ENCODE measurements at places on chromosomes 16 and 17.

- peak; percentile 30 for DNase-seq
Measured at GRCh38 chr17:56592487-56593085, 913 bp upstream of the NOG start.

DNA sequence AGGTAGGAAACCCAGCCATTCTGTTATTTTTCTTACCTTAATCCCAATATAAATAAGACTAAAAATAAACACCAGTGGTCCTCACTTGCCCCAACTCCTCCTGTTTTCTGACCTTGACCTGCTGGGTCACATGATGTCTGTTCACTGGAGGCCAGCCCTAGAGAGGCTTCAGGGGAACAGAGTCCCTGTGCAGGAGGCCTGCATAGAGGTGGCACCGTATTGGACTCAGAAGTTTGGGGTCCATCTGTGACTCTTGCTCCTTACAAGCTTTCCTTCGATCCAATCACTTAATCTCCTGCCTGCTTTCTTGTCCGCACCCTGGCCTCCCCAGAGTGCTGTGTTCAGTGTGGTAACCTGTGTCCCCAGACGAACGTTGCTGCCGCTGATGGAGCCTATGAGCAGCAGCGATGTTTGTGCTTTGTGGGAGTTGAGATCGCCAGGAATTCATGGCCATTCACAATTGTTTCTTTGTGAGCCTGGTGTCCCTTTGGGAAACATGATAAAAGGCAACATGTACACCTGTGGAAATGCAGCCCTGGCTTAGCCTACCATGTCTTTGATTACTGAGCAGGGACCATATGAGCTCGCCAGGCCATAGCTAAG is 4.7 kb downstream of the IGSF6 start:
- no peak for DNase-seq

DNA sequence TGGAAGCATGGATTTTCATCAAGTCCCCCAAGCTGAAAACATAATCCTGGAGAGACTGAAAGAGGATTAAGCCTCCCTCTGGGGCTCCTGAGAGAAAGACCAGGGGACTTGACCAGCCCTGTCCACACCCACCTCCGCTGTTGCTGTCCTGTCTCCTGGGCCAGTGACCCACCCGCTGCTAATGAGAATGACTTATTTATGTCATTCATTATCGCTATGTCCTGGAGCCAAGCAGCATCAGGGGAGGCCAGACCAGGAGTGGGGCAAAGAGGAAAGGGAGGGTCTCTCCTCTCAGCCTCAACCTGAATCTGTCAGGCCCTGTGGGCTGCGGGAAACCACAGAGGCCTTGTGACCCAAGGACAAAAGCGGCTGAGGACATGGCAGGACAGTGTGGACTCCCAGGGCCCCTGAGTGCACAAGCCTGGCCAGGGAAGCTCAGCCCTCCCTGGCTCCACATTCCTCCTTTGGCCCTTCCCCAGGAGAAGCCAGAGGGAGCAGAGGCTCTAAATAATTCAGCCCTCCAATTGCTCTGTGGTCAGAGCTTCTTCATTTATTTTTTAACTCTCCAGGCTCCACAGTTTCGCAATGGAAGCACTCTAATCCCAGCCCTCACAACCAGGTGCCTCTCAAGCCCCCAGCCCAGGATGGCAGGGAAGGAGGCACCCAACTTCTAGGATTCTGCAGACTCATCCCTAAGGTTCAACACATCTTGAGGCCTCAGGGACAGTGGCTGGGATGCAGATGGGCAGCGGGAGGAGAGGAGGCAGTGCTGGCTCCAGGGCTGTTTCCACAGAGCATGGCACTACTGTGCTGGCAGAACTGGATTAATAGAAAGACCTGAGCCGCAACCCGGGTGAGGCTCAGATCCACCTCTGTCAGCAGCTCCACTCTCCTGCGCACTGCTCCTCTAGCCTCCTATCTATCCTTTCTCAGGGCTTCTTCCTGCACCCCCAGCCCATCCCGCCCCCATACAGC is 19.1 kb downstream of the CUEDC1 start:
- DNase-seq = peak; percentile 78

DNA sequence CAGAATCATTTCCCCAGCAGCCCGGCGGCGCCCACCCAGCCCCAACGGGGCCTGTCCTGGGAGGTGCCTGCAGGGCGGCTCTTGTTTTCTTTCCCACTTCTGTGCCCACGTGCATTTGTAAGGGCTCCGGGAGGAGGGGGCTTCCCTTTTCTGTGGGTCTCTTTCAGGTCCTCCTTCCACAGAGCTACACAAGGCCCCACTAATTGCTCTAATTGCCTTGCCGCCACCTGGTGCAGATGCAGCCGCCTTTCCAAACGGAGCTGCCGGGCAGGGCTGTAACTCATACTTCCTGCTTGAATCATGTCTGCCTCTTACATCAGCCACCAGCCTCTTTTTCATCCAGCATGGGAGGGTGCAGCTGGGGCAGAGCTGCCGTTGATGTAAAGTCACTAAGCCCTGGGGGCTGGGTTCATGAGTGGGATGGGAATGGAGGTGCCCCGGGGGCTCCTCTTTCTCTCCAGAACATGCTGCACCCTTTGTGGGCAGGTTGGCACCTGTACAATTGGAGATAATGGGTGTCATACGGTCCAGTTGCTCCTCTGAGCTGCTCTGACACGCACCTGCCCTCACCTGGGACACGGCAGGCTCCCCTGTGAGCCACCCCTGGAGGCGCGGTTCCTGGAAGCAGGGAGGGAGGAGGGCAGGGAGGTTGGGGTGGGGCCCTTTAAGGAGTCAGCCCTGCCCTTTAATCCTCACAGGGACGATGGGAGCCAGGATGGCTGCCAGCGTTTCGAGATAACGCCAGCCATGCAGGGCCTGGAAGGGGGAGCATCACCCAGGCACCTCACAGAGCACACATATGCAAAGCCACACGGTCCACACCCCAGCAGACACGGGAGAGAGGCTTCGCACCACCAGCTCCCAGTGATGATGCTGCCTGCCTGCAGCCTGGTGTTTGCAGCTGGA is 41.1 kb upstream of the KLHDC4 start:
- DNase-seq = peak; percentile 92

DNA sequence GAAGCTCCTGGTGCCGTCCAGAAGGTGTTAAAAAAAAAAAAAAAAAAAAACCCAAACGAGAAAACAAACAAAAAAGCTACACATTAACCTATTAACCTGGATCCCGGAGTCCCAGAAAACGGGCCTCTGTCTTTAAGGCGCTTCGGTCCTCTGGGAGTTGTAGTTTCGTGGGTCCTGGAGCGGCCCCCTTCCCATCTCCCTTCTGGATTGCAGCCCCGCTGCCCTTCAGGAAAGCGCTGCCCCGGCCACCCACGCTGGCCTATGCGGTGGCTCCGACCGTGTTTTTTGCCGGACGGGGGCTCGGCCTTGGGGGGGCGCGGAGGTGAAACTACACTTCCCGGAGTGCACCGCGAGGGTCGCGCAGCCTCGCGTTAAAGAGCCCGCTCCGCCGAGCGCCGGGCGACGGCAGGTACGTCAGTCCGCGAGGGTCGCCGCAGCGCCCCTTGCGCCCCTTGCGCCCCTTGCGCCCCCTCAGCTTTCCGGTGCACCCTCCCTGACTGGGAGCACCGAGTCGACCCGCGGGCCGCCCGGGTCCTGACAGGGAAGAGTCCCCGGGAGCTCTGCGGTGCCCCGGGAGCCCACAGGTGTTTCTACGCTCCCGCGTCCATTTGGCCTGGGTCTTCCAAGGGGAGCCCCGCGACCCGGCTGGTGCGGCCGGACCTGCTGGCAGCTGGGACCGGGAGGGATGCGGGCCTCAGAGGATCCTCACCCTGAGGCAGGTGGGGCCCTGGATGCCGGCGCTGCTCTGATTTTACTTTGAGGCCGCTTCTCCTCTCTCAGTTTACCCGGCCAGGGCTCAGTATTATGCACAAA is at the start of gene FCSK:
FCSK (plus strand) TSS at position 374 of the 813 bp plus-strand sequence. CDS start 8,596 bp downstream, outside the sequence.
- peak; percentile 76 for DNase-seq

DNA sequence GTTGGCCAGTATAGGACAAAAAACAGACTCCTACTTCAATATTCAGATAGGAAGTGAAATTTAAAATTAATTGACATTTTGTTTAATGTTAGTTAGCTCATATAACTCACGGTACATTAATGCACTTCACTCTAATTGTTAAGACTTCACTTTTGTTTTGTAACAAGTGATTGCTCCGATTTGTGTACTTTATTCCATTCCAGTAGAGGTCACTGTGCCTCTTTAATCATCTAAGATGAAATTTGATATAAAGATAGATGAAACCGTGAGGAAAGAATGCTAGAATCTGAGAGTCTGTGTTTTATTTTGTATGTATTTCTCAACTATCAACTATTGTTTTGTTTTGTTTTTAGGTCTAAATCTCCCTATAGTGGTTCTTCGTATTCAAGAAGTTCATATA is 29.0 kb downstream of the RBBP6 start:
- peak; percentile 42 for DNase-seq

DNA sequence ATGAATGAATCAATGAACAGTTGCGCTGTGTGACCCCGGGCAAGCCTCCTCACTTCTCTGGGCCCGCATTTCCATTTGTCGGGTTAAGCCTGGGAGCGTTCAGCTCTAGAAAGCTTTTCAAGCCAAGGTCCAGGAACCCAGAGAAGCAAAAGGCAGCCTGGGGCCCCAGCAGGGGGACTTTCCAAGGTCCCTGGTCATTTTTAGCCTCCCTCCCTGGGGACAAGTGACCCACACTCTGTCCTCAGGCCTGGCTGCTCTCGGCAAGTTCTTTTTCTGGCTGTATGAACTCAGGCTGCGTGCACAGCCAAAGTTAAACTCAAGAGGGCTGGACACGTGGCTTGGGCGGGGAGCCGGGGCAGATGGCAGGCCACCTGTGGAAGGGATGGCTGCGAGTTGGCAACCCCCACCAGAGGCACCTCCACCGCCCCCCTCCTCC is 41.4 kb upstream of the CIBAR2 start:
- no peak for DNase-seq

GRCh38 chr17:13871261-13871660 is 198.0 kb upstream of the COX10 start:
- DNase-seq = no peak

- DNase-seq = no peak
Measured at GRCh38 chr17:66763056-66763455, 71.9 kb upstream of the CACNG5 start.

- DNase-seq = peak; percentile 92
Measured at GRCh38 chr17:17839791-17840707, 3.3 kb upstream of the SREBF1 start.

DNA sequence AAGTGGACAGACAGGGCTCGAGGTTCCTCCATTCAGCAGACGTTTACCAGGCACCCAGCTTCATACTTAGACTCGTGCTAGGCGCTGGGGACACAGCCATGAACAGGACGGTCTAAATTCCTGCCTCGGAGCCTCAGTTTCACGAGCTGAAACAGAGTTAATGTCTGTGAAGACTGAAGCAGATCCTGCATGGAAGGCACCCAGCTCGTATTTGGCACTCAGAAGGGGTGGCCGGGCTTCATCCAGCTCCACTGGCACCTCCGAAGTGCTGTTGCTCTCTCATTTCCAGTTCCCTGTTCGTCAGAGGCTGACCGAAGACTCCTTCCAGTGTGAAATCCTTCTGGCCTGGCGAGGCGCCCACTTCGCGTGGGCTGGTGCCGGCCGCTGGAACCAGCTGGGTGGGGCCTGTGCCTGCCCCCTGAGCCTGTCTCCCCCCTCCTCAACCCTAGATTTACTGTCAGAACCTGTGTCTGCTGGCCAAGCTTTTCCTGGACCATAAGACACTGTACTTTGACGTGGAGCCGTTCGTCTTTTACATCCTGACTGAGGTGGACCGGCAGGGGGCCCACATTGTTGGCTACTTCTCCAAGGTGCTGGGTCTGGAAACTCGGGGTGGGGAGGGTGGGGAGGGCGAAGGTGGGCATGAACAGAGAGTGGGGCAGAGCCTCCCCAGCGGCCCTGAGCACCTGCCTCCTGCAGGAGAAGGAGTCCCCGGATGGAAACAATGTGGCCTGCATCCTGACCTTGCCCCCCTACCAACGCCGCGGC is 5.8 kb downstream of the PRSS8 start:
- no peak for DNase-seq

GRCh38 chr17:1473170-1473569 is 17.1 kb upstream of the CRK start:
- no peak for DNase-seq

DNA sequence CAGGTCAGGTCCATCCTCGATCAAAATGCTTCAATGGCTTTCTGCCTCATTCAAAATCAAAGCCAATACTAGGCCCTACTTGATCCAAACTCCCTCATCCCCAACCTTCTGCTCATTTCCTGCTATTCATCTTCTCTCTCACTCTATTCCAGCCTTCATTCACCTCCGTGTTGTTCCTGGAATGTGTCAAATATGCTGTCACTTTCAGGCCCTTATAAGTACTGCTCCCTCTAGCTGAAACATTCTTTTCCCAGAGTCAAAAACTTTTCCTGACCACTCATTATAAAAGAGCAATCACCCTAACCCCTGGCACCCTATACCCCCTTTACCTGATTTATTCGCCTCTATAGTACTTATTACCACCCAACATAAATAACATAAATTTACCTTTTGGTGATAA is 303.7 kb upstream of the PMFBP1 start:
- DNase-seq = no peak

- DNase-seq = peak; percentile 19
Measured at GRCh38 chr16:85574672-85575475, 38.2 kb upstream of the GSE1 start.

GRCh38 chr17:77042476-77043231 is 98.1 kb upstream of the SEC14L1 start:
- DNase-seq = no peak

- no peak for DNase-seq
Measured at GRCh38 chr16:55329791-55330428, 5.9 kb downstream of the IRX6 start.

GRCh38 chr17:37737081-37737480 is 7.8 kb downstream of the HNF1B start:
- DNase-seq = no peak

DNA sequence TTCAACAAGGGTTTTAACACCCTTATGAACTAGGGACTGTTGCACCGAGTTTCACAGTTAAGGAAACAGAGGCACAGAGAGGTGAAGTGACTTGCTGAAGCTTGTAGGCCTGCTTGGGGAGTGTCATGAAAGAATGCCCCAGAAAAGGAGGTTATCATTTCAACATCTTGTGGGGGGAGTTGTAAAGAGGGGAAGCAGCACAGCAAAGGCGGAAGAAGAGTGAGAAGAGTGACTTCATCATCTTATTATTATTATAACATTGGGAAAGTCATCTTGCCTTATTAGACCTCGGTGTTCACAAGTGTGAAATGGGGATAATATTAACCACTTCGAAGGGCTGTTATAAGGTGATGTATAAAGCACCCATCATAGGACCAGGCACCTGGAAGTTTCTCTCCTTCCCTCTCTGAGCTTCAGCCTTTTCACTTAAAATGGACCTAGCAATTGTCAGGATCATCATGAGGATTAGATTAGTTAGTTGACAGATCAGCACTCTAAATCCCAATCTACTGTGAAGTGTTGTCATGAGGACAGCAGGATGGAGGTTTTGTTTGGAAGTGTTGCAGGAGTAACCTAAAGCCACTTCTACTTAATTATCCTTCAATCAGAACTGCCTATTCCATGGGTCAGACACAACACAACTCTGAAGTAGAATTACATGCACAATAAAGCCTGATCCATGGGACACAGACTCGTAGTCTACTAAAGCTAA is 2.3 kb downstream of the CCL4 start:
- no peak for DNase-seq

DNA sequence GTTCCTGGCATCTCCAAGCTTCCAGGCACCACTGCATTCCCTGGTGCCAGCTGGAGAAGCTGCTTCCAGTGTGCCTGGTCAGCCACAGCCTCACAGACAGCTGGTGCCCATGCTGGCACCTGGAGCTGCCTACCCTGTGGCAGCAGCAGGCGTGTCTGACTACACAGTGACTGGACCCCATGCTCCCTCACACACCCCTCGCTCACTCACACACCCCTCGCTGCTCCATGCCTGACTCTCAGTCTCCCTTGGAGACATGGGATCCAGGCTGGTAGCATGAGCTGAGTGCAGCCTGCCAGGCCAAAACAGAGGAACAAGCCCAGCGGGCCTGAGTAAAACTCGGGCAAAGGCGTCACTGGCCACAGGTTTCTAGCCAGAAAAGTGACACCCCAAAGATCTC is 59.1 kb upstream of the SMIM36 start:
- no peak for DNase-seq

Measured in fibroblast of villous mesenchyme (primary cell).